Stomach (tissue), 19 donors: ENCODE measurements at places on chromosomes 16 and 17. TPM values are rescaled to one million over a fixed set of nuclear protein-coding genes. Genes with fewer than 3 reads are reported as not detected.

GRCh38 chr16:75196836-75197235 is 10.1 kb downstream of the CTRB2 start:
- no peak for DNase-seq

DNA sequence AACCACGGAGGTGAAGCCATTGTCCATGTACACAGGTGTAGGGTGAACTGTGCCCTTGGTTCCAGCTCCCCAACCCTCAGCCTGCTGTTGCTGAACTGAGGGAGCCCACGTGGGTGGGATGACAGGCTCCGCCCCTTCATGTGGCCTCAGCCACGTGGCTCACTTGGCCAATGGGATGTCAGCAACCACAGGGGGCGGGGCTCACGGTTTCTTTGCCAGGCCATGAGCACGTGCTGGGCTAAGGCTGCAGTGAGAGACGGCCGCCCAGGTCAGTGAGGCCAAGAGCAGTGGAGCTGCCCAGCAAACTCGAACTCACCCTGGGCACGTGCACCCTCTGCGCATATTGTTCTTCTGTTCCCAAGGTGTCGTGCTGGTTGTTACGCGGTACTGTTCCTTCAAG is 282.6 kb downstream of the IRF8 start:
- no peak for DNase-seq

CLEC10A gene
- total RNA-seq = 1.2 TPM

SDR42E2 gene
- not detected for total RNA-seq
